ENCODE measurements at places on chromosomes 5 and 9.

DNA sequence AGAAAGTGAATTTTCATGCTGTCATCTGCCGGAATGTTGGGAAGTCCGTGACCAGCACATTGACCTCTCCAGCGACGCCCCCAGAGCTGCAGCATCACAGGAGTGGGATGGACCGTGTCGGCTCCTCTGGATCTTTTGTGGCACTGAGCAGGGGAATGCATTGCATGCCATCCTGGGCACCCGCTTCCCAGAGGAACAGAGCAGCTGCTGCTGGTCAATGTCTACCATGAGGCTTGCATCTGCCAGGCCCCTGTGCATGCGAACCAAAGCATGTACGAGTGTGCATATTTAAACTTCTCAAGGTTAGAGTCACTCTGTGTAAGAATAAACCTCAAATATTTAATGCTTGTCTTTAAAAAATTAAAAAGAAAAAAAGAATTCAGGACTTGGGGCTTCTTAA lies 414.8 kb downstream of the GADD45G start:
- DNase-seq = no peak

DNA sequence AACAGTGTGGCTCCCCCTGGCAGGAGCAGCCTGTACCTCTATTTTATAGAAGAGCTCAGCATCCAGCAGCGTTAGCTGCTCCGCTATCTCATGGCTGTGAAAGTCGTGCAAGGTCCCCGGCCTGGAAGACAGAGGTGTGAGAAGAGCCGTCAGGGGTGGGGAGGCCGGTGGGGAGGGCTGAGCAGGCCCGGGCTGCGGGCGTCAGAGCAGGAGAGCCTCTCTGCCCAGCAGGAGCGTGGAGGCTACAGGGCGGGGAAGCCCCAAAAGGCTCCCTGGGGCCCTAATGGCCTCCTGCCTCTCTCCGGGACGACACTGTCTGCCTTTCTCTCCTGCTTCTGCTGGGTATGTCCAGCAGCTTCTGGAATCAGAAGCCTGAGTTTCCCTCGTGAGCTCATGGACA lies 42.6 kb downstream of the PRRT1B start:
- DNase-seq = no peak

DNA sequence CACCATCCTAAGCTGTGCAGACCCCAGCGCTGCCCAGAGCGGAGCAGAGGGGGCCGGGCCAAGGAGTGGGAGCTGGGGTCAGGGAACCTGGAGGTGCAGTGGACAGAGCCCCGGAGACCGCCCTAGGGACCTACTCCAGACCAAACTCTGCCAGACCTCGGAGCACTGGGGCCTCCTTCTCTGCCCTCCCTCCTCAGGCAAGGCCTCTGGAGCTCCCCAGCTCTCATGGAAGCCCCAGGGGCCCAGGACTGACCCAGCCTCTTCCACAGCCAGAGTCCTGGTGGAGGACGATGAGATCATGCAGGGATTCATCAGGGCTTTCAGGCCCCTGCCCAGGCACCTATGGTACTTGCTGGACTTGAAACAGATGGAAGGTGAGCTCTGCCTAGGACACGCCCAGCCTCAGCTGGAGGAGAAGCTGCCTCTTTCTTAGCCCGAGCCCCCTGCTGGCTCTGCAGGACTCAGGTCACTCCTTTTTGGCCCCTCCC lies 3.6 kb downstream of the PAEP start:
- DNase-seq = no peak

- no peak for DNase-seq
Measured at GRCh38 chr5:112555691-112556090, 136.6 kb upstream of the EPB41L4A start.

- no peak for DNase-seq
Measured at GRCh38 chr5:115345344-115345743, 48.9 kb upstream of the CCDC112 start.

DNA sequence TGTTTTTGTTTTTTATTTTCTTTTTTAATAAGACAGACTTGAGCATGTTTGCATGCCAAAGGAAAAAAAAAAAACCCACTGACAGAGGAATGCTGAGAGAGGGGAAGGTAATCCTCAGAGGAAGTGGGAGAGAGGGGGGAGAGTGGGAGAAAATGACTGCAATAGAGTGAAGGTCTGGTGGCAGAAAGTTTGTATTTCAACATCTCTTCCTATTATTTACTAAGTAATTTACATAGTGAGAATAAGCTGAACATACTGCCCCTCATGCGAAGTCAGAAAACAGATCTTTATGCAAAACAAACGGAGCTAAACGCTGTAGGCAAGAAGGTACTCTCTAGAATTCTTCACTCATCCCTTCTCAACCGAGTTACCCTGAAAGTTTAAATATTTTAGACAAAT lies 45.0 kb downstream of the ELL2 start:
- DNase-seq = no peak

DNA sequence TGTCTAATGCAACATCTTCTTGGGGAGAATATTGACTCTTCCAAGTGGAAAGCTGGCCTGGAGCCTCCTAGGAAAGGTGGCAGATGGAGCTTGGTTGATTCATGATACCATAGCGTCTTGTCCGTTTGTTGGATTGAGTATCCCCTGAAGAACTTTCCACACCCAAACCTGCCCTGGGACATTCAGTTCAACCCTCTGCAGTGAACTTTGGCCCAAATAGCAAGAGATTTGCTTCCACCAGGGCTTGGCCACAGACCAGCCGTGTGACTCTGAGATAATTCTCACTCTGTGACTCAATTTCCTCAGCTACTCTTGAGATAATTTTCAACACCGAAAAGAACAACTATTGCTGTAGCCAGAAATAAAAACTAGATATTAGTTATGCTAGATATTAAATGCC lies 108.0 kb upstream of the RAD23B start:
- no peak for DNase-seq
